Liver (tissue), 10 donors: ENCODE measurements at places on chromosomes 5 and 9.

DNA sequence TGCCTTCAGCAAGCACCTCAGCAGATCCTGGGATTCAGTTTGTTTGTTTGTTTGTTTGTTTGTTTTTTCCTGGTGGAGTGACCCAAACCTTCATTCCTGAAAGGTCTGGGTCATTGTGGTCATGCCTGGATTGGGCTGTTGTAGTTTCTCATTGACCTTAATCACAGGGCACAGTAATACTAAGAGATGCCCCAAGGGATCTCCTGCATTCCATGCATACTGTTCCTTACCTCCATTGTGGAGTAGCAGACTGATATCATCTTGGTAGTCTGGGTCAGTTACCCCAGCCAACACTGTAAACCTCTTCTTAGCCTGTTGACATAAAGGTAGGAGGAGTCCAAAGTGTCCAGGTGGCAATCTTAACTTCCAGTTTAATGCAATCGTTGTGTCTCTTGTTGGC lies 1466.7 kb upstream of the CDH9 start:
- no peak overlapping the region for H3K27ac ChIP-seq
- no peaks in the 10 kb centered on the region for H3K36me3 ChIP-seq
- no peaks in the 10 kb centered on the region for H3K4me1 ChIP-seq
- H3K4me3 ChIP-seq, result no peak overlapping the region

DNA sequence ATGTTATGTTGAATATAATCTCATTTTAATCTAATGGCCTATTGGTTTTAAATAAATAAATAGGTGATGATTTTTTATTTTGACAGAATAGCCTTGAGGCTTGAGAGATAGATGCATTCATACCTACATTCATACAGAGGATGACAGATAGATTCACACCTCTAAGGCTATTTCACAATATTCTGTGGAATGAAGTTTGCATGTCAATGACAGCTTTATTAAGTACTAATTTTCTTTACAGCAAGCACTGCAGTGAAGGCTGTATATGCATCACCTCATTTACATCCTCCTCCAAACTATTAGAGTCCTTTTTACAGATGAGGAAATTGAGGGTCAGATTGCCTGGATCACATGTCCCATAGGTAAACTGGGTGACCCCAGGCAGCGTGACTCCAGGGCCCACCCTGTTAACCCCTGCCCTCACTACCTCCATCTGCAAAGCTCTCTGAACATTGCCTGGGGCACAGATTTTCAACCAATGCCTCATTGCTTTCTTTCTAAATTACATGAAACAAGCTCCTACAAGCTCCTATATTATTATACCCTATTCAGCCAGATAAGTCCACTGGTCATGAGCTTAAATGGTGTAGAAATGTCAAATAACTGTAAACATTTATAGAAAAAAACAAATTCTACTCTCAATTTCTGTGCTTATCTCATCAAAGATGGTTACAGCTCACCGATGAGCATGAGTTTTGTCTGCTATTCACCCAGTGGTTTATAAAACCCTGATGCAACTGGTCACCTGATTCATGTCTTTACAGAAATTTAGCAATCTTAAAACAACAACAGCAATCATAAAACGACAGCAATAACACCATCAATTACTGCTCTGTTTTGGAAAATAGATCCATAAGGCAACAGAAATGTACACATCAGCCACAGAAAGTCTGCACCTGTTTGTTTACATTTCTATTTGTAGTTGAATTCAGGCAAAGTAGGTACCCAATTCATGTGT lies 338.0 kb downstream of the NSG2 start:
- no peak for DNase-seq
- H3K4me1 ChIP-seq, result no peaks in the 10 kb centered on the region
- no peak overlapping the region for H3K27ac ChIP-seq
- H3K27me3 ChIP-seq, result peaks cover 5% of the 10 kb centered on the region

DNA sequence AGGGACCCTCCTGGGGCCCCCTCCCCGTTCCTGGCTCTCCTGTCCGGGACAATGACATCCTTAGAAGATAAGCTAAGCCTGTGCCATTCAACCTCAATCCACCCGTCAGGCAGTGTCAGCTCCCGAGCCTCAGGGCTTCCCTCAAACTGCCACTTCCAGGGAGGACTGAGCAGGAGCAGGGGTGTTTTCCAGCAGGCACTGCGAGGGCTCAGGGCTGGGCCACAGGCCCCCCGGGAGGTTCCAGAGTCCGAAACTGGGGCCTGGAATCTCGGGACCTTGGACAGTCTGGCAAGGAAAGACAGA lies 26.2 kb downstream of the LHX3 start:
- no peaks in the 10 kb centered on the region for H3K4me1 ChIP-seq
- no peaks in the 10 kb centered on the region for H3K36me3 ChIP-seq
- no peak for DNase-seq
- H3K4me3 ChIP-seq, result no peak overlapping the region

DNA sequence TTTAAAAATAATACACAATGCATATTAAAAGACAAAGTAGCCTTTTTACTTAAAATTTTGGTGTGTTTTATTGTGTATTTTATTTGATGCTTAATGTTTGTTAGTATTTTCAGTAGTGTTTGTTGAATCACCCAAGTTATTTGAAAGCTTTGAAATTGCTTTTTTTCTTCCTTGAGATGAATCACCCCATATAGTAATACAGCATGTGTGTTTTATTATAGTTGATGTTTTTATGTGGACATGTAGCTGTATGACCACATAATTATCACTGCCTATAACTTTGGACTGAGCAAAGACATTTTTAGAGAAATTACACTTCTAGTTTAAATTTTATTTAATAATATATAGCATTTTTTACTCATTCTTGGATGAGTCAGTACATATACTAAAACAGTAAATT lies 18.0 kb downstream of the FAM174A start:
- no peak overlapping the region for H3K27ac ChIP-seq
- no peak for DNase-seq
- no peak overlapping the region for H3K4me3 ChIP-seq
- H3K4me1 ChIP-seq, result no peaks in the 10 kb centered on the region
- no peaks in the 10 kb centered on the region for H3K36me3 ChIP-seq

DNA sequence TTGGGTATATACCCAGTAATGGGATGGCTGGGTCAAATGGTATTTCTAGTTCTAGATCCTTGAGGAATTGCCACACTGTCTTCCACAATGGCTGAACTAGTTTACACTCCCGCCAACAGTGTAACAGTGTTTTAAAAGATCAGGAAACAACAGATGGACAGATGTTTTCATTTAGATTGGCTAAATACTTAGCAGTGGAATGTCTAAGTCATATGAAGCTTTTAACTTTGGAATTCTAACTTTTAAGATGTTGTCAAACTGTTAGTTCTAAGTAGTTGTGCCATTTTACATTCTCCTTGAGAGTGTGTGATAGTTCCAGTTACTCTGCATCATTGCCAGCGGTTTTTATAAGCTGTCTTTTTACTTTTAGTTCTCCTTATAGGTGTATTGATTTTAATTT lies 688.8 kb downstream of the SEMA5A start:
- no peak overlapping the region for H3K27ac ChIP-seq
- H3K27me3 ChIP-seq, result no peaks in the 10 kb centered on the region
- H3K4me3 ChIP-seq, result no peak overlapping the region
- H3K4me1 ChIP-seq, result no peaks in the 10 kb centered on the region

DNA sequence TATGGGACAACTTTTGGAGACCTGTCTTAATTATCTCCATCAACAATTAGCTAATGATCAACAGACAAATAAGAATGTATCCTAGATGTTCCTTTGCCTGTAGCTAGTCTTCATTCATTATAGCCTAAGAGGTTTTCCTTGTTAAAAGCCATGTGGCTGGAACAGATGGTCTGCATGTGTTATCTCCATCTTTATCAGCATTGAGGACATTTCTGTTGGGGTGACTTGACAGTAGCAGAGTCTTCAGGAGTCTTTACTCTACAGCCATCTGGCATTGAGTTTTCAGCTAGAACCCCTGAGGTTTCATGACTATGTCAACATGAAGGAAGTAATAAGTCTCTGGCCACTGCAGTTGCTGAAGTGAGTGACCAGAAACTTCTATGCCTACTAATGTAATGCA lies 106.6 kb upstream of the TLE4 start:
- H3K4me3 ChIP-seq, result no peak overlapping the region
- DNase-seq, result no peak
- H3K27ac ChIP-seq, result no peak overlapping the region
- no peaks in the 10 kb centered on the region for H3K4me1 ChIP-seq
- no peaks in the 10 kb centered on the region for H3K36me3 ChIP-seq

DNA sequence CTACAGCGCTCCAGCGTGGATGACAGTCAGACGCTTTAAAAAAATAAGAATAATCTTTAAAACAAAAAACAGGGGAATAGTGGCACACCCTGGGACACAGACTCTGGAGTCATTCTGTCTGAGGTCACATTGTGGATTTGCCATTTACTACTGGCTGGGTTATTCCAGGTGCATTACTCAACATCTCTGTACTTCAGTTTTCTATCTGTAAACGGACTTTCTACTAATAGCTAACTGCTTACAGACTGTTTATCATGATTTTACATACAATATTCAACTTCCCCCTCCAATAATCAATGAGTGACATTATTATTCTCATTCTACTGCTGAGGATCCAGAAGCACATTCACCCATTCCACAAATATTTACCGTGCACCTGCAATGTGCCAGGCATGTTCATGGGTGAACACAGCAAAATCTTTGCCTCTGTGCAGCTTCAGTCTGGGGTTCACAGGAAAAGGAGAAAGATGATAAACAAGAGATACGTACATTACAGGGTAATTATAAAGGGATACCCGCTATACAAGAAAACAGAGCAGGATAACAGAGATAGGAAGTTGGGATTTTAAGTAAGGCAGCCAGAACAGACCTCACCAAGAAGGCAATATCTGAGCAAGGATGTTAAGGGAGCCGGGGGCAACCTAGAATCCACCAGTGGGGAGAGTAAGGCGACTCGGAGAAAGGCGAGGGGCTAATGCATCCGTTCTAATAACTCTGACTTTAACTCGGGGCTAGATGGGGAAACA lies 984 bp upstream of the RAD23B start:
- peak; percentile 36 for DNase-seq
- peaks cover 28% of the 10 kb centered on the region for H3K4me1 ChIP-seq
- peak overlapping the region; percentile 78 for H3K27ac ChIP-seq
- H3K27me3 ChIP-seq, result no peaks in the 10 kb centered on the region
- H3K36me3 ChIP-seq, result no peaks in the 10 kb centered on the region

DNA sequence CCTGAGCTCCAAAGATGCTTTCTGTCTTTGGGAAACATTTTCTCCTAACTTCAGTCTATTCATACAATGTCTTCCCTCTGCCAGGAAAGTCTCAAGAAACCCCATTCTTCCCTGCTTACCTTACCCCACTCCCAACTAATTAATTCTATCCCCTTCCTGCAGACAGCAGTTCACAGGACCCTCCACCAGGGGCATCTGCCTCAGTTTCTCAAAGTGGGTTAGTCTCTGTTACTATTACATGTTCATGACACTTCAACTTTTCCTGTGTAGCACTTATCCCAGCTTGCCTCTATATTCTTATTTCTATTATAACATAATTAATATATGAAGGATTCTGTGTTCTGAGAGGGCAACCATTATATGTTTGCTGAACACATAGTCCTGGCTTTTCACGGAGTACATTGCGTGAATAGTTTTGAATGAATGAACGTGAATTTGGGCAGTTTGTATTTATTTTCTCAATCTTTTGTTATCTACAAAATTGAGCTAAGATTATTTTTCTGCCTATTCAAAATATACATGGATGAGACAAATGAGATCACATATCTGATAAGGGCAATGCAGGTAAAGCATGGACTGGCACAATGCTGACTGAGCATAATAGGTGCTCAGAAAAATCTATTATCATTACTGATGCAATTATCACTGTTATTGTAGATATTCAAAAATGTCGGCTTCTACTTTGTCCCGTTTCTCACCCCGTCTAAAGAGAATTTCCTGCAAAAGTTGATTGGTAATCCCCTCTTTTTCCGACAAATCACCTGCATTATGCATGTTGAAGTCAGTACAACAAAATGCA lies 341.1 kb downstream of the BRINP1 start:
- H3K4me3 ChIP-seq, result no peak overlapping the region
- H3K27me3 ChIP-seq, result no peaks in the 10 kb centered on the region
- no peak overlapping the region for H3K27ac ChIP-seq
- no peaks in the 10 kb centered on the region for H3K36me3 ChIP-seq
- no peaks in the 10 kb centered on the region for H3K4me1 ChIP-seq

GRCh38 chr9:99978221-99978620 lies 71.8 kb downstream of the STX17 start:
- H3K4me1 ChIP-seq, result no peaks in the 10 kb centered on the region
- H3K27ac ChIP-seq, result no peak overlapping the region

DNA sequence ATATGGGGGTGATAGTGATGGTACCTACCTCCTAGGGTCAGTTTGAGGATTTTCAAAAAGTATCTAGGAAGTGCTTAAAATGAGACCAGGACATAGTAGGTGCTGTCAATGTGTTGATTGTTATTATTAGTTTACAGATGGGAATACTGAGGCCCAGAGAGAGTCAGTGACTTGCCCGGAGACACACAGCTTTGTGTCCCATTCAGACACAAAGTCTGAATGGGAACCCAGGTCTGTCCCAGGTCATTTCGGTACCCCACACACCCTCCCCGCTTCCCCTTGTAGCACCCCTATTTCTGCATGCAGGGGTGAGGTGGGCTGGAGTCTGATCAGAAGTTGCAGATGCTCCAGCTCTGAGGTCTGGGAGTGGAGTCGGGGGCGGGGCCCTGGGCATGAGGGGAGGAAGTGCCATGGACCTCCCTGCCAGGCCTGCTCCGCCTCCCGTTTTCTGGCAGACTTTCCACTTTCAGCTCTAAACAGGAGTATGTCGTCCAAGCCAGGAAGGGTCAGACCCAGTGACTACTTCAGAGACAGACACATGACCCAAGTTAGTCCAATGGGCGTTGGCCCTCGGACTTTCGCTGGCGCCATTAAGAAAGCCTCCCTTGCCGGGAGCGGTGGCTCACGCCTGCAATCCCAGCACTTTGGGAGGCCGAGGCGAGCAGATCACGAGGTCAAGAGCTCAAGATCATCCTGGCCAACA lies 3.2 kb upstream of the DBN1 start:
- H3K36me3 ChIP-seq, result no peaks in the 10 kb centered on the region
- H3K27ac ChIP-seq, result no peak overlapping the region
- H3K4me3 ChIP-seq, result no peak overlapping the region
- DNase-seq, result no peak

- no peaks in the 10 kb centered on the region for H3K36me3 ChIP-seq
- peak; percentile 96 for DNase-seq
- H3K27ac ChIP-seq, result no peak overlapping the region
- no peak overlapping the region for H3K4me3 ChIP-seq
- H3K27me3 ChIP-seq, result no peaks in the 10 kb centered on the region
These were observed 73.5 kb upstream of the PRSS3 start for GRCh38 chr9:33721674-33722358.

DNA sequence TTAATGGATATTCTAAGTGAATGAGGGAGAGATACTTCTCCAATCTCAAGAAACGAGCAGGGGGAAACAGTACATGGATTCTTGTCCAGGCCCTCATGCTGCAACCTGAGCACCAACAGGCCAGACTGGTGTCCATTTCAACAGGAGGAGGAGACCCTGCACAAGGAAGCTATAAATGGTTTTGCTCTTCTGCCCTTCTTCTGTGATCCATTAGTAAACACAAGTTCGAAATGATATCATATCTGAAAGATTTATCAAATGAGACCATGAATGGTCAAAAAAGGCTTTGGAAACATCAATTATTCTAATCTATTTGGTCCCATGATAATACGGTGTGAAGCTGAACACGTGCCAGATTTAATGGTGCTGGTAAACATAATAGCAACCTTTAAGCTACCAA lies 109.8 kb downstream of the NR6A1 start:
- no peak for DNase-seq
- no peaks in the 10 kb centered on the region for H3K36me3 ChIP-seq
- H3K27me3 ChIP-seq, result no peaks in the 10 kb centered on the region
- no peak overlapping the region for H3K4me3 ChIP-seq
